Renal pelvis (tissue), 12 donors: ENCODE measurements at places on chromosomes 5 and 9. TPM values are rescaled to one million over a fixed set of nuclear protein-coding genes. Genes with fewer than 3 reads are reported as not detected.

GRCh38 chr5:179462040-179462439, 88.3 kb upstream of the RUFY1 start:
- no peak for DNase-seq

Gene ESM1
- polyA plus RNA-seq, result 9.0 TPM

- no peak for DNase-seq
These were observed 151.4 kb downstream of the HSD17B3 start for GRCh38 chr9:96150324-96151227.

GRCh38 chr5:89844548-89844947, 565.0 kb downstream of the CETN3 start:
- DNase-seq, result no peak

- DNase-seq, result no peak
These were observed 78.1 kb downstream of the CFAP95 start for GRCh38 chr9:69898714-69899209.

DNA sequence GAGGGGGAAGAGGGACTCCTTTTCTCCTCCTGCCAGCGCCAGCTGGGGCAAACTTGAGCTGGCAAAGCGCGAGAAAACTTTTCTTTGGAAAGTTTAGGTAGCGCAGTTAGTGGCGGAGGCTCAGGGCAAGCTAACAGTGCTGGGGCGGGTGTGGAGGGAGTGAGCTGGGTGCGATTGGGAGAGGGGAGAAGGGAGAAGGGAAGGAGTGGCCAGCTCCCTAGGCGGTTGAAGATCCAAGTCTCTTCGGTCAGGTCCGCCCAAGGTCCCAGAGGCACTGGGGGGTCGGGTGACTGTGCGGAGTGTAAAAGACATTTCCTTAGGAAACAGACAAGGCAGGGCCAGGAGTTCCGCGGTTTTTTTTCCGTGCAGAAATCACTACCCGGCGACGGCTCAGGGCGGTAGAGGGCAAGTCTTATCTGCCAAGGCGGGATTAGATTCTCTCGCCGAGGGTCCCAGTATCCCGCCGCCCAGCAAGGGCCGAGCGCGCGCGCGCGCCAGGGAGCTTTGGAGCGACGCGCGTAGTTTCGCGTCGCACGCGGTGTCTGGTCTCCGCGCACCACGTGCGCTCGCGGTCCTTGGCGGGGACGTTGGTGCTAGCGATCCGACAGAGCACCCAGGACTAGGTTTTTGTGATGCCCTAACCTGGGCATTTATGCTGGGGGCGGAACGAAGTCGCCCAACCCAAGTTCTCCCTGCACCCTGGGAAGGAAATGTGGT, 33.6 kb upstream of the NFIB start:
- no peak for DNase-seq

Gene TAF11L11
- not detected for polyA plus RNA-seq

DNA sequence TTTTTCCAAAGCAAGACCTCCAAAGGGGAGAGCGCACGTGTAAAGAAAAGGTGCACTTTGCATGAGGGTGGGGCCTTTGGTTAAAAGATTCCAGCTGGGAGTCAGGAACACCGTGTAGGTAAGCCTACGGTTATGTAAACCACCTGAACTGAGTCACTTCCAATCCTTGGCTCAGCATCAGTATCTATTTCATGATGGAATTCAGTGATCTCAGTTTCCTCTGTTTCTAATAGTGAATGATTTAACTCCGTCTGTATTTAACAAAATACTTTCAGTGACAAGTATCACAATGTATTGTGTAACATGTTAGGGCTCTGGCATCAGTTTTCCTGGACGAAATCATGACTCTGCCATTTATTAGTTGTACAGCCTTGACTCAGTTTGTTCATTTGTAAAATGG, 1.3 kb upstream of the SVEP1 start:
- DNase-seq, result no peak

DNA sequence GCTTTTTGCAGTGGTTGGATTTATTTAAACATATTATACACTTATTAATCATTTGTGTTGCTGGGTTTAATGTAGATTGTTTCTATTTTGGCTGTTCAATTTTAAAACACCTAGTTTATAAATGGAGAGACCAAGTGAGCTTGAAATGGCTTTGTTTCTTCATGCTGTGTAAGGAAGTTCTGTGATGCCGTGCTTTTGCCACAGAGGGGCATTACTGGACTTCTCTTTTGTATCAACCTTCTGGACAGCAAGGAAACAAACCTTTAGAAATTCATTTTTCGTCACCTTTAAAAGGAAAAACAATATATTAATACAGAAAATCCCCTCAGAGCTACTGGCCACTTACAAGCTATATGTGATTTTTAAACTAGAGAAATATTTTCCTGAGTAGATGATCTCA, 81.9 kb downstream of the DMRTA1 start:
- no peak for DNase-seq

GRCh38 chr9:121499427-121500164, at the start of gene GGTA1:
Gene GGTA1, minus strand, starts transcription at chr9:121499844. Its CDS starts 31,922 bp downstream, at chr9:121467922.
- DNase-seq, result peak; percentile 58

DNA sequence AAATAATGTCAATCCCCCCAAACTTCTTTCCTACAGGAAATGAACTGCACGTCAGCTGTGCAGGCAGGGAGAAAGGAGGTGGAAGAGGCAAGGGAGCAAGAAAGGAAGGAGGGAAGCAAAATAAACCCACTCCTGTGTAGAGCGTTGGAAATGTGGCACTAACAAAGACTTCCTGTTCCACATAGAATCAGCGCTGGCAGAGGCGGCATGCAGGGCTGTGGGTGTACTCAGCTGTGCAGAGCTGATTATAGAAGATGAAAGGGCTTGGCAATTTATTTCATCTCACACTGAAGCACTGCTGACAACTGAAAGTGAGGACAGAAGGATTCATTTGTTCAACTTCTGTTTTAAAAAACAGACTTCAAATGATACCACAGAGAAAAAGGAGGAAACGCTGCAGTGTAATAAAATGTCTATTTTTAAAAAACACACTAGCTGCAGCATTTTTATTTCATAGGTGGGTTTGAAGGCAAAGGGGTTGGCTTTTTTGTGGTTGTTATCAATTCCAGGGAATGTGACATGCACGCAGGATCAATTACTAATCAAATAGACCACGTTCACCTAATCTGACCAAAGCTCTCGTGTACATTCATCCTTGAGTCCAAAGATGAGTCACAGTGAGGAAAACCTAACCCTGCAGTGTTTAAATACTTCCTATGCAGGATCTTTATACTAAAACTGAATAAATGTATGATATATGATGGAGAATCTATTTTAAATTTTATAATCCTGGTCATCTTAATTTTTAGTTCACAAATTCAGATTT, 583.5 kb downstream of the ZNF608 start:
- no peak for DNase-seq

DNA sequence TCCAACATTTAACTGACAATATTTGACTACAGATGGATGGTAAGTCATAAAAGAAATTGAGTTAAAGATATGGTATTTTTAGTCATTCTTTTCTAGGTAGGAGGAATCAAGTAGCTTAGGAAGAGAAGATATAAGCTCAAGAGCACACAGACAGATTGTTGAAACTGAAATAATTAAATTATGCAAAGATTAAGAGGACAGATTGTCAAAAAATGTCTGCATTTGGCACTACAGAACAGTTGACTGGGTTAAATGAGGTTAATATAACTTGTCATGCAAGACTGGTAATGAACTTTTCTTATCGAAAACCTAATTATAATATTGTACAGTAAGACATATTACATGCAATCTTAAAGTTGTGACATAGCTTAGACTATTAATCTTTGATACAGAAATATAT, 36.3 kb upstream of the TRPM3 start:
- DNase-seq, result no peak

Gene BTNL9
- polyA plus RNA-seq, result 14.7 TPM

DNA sequence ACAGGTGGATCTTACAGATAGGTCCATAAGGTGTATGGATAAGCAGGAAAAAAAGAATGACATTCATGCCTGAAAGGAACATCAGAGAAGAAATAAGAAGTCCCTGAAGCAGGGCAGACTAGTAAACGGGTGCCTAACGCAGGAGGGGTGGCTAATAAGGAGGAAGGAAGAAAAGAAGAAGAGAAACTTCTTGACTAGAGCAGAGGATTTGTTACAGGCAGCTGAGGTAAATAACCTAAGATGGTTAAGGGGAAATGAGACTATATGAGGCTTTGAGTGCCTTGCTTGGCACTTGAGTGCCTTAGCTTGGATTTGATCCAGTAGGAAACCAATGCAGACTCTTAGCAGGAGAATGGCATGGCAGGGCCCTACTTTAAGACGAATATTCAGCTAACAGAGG, 313.5 kb upstream of the PDE4D start:
- no peak for DNase-seq

DNA sequence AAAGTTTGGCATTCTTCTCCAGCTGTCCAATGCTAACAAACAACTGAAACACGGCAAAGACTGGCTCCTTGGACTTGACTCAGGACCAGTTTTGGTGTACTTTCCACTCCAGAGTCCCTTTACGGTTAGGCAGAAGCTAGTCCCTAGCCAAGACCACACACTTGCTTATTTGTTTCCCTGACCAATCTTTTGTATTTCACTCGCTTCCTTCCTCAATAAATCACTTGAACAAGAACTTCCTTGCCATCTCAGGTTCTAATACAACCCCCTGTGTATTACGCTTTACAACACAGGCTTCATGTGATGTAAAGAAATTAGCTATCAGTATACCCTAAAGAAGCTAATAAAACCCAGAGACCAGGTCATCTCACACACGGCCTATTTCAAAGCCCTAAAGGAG, 947.5 kb upstream of the CTNND2 start:
- no peak for DNase-seq

- no peak for DNase-seq
These were observed 58.9 kb downstream of the AUH start for GRCh38 chr9:91302831-91303230.

Gene PCDHB10
- polyA plus RNA-seq, result 6.6 TPM

GRCh38 chr5:14915291-14915952, 43.8 kb upstream of the ANKH start:
- DNase-seq, result no peak

- DNase-seq, result peak; percentile 72
These were observed 14.4 kb upstream of the SPINK4 start for GRCh38 chr9:33225319-33226147.

Gene PCDHGA8
- polyA plus RNA-seq, result 0.85 TPM

GRCh38 chr5:98631311-98632054, 142.0 kb upstream of the RGMB start:
- DNase-seq, result no peak

DNA sequence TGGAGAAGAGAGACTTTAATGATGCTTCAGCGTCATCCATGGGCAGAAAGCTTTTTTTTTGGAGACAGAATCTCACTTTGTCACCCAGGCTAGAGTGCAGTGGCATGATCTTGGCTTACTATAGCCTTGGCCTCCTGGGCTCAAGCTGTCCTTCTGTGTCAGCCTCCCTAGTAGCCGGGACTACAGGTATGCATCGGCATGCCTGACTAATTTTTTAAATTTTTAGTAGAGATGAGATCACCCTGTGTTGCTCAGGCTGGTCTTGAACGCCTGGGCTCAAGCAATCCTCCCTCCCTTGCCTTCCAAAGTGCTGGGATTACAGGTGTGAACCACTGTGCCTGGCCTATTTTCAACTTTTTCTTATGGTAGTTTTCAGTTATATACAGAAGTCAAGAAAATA, 23.2 kb downstream of the SPIN1 start:
- no peak for DNase-seq

Gene NSG2
- polyA plus RNA-seq, result 0.42 TPM

DNA sequence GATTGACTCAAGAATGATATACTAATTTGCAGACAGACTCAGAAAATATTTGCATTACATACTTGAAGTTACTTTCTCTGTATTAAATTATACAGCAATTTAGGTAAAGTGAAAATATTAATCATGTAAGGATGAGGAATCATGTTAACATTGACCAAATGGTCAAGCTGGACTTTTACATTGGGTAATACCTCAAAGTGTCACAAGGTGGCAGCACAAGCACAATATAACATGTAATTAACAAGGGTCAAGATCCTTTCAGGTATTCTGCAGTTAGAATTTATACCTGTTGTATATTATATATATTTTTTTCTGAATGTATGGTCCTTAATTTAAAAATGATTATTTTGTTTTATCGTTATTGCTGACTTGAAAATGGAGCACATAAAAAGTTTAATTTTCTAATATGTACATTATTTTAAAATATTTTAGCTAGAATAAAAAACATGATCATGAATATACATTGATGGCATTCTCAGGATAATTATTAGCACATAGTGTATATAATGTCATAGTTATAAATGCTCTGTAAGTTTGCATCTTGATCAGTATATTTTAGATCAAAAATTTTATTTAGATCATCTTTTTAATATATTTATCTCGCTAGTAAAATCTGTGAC, 8.6 kb downstream of the HAPLN1 start:
- DNase-seq, result peak; percentile 21

GRCh38 chr5:94422812-94423211, 195.6 kb downstream of the KIAA0825 start:
- DNase-seq, result no peak

DNA sequence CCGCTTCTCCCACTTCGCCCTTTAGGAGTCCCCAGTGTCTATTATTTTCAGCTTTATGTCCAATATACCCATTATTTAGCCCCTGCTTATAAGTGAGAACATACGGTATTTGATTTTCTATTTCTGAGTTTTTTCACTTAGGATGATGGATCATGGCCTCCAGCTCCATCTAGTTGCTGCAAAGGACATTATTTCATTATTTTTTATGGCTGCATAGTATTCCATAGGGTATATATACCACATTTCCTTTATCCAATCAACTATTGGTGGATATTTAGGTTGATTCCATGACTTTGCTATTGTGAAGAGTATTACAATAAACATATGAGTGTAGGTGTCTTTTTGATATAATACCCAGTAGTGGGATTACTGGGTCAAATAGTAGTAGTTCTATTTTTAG, 162.9 kb downstream of the FER start:
- DNase-seq, result no peak

GRCh38 chr9:92151691-92152393, 36.6 kb upstream of the SPTLC1 start:
- DNase-seq, result no peak

DNA sequence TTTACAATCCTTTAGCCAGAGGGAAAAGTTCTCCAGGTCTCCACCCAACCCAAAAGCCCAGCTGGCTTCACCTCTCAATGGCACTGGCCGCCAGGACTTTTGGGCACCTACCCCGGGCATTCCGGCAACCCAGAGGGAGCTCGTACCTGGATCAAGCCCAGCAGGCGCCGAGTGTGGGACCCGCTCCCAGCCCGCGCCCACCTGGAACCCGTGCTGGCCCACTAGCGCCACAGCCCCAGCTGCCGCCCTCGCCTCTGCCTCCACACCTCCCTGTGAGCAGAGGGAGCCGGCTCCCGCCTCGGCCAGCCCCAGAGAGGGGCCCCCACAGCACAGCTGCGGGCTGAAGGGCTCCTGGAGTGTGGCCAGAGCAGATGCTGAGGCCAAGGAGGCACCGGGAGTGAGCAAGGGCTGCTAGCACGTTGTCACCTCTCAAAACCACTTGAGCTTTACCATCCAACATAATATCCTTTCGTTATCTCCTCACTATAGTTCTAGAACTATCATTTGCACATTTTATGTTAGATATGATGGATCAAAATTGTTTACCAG, 69.7 kb downstream of the GCNT1 start:
- DNase-seq, result no peak

Gene ANGPTL2
- polyA plus RNA-seq, result 8.3 TPM

GRCh38 chr9:68685213-68685612, 19.8 kb upstream of the PIP5K1B start:
- DNase-seq, result no peak

GRCh38 chr9:128138001-128138400, 10.5 kb upstream of the PTGES2 start:
- DNase-seq, result no peak
